ENCODE measurements at places on chromosomes 11 and 22.

GRCh38 chr11:76773921-76774361 is 9.2 kb upstream of the TSKU start:
- no peak for DNase-seq

GRCh38 chr11:104324276-104324675 is 160.3 kb upstream of the PDGFD start:
- no peak for DNase-seq

DNA sequence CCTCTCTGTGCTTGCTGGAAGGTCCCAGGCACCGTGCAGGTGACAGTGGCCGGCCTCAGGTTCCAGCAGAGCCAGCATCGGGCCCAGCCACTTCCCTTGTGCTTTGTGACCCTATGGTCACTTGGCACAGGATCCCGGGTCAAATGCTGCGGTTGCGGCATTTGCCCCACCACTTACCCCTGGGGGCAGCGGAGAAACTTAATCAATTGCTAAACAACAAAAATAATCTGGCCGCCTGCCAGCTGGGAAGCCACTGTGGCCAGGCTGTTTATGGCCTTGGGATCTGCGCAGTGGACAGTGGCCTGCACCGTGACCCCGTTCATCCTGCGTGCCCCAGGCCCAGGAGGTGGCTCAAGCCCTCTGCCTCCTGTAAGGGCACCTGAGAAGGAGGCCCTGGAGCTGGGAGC is 65.0 kb downstream of the LRP5 start:
- no peak for DNase-seq

DNA sequence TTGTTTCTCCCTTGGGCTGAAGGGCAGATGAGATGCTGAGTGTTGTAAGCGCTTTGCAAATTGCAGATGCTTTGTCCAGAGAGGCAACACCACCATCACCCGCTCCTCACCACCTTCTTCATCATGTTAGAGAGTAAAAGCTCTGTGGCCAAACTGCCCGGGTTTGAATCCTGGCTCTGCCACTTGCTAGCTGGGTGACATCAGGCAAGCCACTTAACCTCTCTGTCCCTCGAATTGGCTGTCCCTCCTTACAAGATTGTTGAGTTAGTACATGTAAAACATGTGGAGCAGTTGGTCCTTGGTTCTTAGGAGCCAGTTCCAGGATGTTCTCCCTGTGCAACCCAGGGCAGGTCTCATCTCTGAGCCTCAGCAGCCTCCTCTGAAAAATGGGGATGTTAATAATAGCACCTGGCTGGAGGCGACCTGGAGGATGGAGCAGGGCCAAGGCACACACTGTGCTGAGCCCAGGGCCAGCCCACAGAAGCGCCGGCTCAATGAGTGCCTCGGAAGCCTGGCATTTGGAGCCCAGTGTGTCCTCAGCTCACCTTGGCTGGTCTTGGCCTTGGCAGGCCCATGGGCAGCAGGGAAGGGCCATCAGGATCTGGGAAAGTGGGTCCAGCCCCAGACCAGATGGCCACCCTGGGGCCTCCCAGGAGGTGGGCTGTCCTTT is 10.5 kb downstream of the C11orf86 start:
- DNase-seq, result no peak

DNA sequence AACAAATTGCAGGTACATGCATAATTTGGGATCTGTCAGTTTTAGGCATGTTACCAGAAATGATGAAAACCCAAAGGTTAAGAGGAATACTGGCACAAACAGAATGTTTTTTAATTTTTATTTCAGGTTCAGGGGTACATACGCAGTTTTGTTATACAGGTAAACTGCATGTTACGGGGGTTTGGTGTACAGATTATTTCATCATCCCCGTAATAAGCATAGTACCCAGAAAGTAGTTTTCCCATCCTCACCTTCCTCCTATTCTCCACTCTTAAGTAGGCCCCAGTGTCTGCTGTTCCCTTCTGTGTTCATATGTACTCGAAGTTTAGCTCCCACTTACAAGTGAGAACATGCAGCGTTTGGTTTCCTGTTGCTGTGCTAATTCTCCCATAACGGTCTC is 33.0 kb downstream of the PI4KA start:
- DNase-seq, result no peak

GRCh38 chr22:35111244-35111643 is 45.3 kb downstream of the ISX start:
- DNase-seq, result no peak

- no peak for DNase-seq
Measured at GRCh38 chr11:31500560-31500959, 8.9 kb downstream of the IMMP1L start.

DNA sequence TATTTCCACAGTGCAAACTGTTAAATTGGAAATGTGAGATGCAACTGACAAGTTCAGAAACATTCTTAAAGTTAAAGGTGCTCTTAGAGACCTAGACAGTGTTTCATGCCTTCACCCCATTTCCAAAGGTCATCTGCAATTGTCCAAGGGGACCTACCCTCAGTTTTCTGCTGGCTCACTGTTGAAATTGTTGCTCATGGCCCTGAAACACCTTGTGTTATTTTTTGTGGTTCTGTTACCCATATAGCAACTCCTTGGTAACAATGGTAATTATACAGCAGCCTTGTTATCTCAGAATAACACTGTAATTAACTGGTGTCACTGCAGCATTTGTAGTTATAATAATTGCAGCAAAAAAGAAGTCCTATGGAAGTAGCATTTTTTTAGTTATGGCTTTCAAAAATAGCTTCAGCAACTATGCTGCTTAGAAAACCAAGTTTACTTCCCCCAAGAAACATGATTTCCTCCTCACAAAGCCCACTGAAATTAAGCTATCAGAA is 49.2 kb upstream of the CCDC34 start:
- DNase-seq, result no peak

DNA sequence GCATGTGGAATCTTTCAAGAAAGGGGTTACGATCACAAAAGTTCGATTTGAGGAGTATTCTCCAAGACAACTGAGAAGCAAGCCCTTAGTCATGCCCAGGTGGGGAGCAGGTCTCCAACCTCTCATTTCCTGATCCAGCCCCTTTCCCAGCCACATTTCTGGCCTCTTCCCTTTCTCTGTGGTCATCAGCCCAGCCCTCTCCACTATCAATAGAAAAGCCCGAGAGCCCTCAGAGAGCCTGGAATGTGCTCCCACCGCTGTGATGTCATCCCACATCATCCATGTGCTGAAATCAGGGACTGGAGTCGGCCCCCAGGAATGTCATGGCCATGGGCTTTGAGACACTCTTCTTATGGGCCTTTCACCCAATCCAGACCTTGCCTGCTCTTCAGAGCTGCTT is 62.6 kb downstream of the KCNJ1 start:
- DNase-seq, result no peak

DNA sequence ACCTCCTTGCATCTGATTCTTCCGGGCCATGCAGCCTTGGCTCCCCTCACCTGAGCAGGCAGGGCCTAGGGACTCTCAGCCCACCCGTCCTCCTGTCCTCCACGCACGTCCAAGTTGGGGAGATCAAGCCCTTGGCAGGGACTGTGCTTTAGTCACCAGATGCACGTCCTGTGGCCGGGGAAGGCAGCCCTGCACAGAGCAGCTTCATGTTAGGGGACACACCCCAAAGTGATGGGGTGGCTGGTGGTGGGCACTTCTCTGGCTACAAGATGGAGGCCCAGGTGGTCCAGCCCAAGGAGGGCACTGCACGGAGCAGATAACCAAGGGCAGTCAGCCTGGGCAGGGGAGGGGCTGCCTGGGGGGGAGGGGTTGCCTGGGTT is 1.2 kb downstream of the MUC5B start:
- DNase-seq, result no peak

- DNase-seq, result no peak
Measured at GRCh38 chr22:44938886-44939285, 70.9 kb downstream of the PHF21B start.

- DNase-seq, result no peak
Measured at GRCh38 chr11:122807731-122808477, 30.4 kb upstream of the CRTAM start.

DNA sequence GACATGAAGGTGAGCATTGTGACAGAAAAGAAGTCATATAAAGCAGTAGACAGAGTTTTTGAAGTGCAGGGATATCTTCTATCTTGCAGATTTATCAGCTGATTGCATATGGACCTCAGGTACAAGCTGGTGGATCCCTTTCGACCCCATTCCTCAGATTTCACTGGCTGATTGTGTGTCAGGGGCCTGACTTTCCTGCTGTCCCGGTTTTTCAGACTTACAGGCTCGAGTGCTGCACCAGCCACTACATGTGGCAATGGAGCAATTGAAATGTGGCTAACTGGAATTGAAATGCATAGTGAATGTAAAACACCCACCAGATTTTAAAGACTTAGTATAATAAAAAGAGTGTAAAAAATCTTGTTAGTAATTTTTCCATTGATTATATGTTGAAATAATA is 50.3 kb downstream of the CLMP start:
- no peak for DNase-seq

DNA sequence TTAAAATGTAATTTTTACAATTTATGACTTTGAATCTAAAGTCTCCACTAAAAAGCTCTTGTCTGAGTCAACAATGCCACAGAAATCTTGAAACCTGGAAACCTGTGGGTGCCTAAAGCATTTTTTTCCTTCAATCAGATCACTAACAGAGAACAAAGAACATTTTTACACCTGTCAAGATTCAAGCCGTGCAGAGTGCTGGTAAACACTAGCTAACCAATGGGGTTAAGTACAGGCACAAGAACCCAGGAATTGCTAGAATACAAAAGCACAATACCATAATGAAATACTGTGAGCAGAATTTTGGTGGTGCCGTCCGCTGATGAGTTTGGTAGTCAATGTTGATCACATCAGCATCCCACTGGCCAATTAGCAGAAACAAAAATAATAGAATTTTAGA is 380.3 kb upstream of the PITPNB start:
- no peak for DNase-seq

DNA sequence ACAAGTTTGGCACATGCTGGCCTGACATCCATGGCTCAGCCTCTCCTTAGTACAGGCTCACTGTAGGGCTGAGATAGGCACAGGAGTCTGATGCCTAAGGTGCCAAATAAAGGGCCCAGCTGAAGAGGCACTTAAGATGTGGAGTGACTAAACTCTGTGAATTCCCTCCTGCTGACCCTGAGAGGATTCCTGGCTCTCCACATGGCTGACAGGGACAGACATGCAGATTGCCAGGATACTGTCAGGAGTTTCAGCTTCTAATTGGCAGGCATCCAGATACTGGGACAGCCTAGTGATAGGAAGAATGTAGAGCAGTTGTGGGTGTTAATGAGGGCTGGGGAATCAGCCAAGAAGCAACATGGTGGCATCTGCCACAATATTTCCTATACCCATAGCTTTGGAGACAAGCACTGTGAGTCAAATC is 558.7 kb downstream of the INSC start:
- no peak for DNase-seq

DNA sequence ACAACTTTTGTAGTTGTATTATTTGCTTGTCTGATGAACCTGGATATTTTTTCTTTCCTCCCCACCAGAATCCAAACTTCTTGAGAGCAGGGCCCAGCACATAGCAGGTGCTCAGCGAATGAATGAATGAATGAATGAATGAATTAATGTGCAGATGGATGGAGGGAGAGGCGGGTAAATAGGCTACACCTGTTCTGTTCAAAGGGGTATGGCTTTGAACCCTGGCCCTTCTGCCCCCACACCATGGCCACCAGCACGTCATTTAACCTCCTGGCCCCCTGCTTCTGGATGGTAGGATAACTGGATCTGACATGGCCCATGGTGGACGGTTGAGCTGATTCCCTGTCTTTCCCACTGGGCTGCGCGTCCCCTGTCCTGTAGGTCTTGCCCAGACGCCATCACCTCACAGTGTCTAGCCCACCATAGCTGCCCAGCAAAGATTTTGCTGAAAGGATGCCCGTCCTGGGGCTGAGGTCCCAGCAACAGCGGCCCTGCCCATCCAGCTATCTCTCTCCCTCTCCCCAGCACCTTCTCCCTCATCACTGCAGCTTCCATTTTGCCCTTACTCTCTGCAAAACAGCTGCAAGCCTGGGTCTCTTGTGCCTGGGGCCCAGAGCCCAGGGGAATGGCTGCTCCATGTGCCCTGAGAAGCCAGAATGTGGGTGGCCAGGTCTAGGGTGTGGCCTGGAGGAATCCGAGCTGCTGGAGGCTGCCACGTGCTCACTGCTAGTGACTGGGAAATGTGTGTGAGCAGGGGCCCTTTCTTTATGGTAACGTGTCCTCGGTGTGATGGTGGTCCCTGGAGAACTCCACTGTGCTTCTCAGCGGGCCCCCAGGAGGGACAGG is 49.3 kb upstream of the LINC01488 start:
- DNase-seq, result no peak

GRCh38 chr22:43592476-43592875 is 180.7 kb downstream of the MPPED1 start:
- DNase-seq, result no peak

DNA sequence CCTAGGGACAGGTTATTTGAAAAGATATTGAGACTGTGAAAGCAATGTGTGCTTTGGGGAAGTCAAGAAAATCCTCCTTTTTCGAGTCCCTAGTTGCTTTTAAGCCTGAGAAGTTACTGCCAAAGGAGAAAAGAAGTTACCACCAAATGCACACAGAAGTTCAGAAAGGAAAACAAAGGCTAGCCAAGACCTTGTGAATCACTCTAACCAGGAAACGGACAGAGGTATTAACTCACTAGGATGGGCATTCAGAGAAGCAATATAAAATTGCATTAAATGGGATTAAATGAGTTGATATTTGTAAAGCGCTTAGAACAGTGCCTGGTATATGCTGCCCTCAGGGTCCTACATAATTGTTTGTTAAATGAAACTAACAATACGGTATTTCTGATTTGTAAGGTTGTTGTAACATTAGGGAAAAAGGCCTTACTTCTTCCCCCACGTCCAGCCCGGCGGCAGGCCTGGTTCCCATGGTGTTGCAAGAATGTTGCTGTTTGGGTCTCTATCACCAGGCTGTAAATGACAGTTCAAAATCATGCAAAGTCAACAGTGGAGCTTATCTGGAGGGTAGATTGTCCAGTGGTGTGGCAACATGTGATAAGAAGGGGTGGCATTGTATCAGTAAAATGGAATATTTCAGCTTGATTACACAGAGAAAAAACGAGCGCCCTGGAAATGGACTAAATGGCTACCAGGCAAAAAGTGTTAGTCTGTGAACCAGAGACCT is 7.1 kb downstream of the TMA7B start:
- no peak for DNase-seq

DNA sequence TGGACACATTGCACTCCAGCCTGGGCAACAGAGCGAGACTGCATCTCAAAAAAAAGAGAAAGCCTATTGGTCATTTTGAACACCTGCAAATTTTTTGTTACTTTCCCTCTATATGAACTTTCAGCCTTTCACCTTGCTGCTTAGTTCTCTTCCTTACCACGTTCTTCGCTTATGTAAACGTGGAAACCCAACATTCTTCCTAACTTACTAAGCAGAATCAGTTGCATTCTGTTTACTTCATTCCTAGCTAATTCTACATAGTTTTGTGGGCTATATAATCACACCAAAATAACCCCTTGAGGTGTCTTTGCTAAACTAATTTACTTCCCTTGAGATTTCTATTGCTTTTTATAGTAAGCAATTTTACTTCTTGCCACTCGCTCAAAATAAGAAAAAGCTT is 23.2 kb downstream of the MS4A4A start:
- DNase-seq, result no peak
